ENCODE measurements at places on chromosomes 4 and X.

- DNase-seq, result no peak
Measured at GRCh38 chr4:119632216-119632615, 3.6 kb upstream of the PDE5A start.

- DNase-seq, result no peak
Measured at GRCh38 chr4:145012841-145013240, 85.2 kb downstream of the ANAPC10 start.

DNA sequence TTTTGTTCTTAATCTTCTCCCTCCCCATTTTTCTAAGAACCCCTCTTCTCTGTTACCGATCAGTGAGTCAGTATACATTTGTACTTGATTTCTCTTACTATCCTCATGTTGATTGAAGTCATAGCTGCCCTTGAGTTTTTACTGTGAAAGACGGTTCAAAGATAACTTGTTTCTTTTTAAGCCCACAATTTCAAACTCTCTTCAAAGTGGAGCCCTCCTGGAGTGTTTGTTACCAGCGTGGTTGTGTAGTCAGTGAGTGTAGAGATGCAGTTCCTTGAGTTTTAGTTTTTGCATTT is 7.9 kb downstream of the PPP1R3F start:
- no peak for DNase-seq

- peak; percentile 73 for DNase-seq
Measured at GRCh38 chr4:37780444-37781130, 45.9 kb upstream of the PGM2 start.
